ENCODE measurements at places on chromosomes 3 and 15.

- DNase-seq = no peak
Measured at GRCh38 chr15:92545996-92546395, 109.6 kb downstream of the FAM174B start.

DNA sequence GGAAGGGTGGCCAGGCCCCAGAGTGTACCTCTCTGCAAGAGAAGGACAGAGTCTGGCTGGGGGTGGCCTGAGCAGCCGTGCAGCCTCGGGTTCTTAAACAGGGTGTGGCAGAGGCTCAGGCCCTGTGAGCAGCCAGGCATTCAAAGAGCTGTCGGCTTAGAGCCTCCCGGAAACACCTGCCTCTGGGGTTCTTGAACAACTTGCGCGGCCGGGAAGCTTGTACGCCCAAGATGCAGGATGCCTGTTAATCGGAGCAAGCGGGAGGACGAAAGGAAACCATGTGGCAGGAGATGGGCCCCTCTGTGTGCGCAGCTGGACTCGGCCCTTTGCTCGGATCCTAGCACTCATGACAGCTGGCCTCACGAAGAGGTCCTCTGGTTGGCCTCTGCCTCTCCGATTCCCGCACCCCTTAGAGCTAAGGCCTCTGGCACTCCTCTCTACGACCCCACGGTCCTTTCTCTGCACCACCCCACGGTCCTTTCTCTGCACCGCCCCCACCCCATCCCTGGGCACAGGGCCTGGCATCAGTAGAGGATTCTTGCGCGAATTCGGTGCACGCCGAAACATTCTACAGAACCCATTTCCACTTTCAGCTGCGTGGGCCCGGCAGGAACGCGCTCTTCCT, 23.9 kb upstream of the TXNRD3 start:
- peak; percentile 77 for DNase-seq

DNA sequence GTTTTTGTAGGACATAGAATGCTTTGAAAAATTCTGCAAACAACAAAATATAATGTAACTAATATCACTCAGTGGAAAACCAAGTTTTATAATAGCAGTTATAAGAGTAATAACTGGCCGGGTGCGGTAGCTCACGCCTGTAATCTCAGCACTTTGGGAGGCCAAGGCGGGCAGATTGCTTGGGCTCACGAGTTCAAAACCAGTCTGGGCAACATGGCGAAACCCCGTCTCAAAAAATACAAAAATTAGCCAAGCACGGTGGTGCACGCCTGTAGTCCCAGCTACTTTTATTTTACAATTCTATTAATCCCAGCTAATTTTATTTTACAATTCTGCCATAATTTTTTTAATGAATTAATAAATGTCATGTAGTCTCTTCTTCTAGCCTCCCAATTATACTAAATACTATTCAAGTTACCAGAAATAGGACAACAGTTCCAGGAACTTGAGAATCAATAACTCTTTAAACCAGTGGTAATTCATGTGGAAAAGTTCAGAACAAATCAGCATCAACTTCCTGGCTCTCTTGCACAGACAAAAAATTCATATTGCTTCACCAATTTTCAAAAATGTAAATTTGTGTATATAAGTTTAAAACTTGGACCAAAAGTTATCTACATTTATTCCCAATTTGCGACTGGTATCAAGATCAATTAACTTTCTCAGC, 2.2 kb downstream of the DENND4A start:
- no peak for DNase-seq

- no peak for DNase-seq
Measured at GRCh38 chr3:101816215-101817149, 32.8 kb upstream of the NFKBIZ start.

DNA sequence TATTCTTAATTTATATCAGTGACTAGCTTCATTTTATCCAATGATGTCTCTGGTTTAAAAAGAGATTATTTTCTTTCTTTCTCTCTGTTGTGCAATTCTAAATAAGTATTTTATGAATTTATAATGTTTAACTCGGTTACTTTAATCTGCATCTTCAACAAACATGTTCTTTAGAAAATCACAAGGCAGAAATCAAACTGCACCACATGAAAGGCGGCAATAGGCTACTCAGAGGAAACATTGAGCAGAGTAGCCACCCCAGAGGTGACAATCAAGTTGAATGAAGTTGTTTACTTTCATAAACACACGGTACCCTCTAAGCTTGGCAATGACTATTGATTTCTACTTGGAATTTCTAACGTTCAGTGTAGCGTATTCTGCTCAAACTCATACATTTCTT, 677.8 kb upstream of the ROBO1 start:
- no peak for DNase-seq

GRCh38 chr3:158169091-158169491, 59.2 kb downstream of the RSRC1 start:
- no peak for DNase-seq

DNA sequence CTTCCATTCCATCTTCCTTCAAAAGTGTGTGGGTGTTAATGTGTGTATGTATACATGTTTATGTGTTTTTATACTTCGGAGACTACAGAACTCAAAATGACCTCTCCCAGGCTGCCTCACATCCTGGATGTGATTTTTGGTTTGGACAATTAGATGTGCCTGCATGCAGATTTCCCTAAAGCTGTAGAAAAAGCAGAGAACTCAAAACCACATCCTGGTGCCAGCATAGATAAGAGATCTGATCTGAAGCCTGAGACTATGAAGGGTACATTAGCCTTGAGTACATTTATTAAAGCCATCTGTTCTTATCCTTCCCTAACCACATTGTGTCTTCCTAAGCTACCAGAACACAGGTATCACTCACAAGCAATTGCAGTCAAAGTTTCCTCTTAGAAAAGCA, 319.4 kb upstream of the RASGRP1 start:
- DNase-seq = no peak

GRCh38 chr3:107268469-107268868, 108.8 kb upstream of the CCDC54 start:
- DNase-seq = no peak

GRCh38 chr3:65350801-65351476, 663.1 kb upstream of the ADAMTS9 start:
- DNase-seq = no peak

GRCh38 chr15:29058903-29059539, 173.2 kb downstream of the APBA2 start:
- DNase-seq = no peak

- DNase-seq = no peak
Measured at GRCh38 chr15:77557144-77557543, 75.6 kb downstream of the LINGO1 start.

DNA sequence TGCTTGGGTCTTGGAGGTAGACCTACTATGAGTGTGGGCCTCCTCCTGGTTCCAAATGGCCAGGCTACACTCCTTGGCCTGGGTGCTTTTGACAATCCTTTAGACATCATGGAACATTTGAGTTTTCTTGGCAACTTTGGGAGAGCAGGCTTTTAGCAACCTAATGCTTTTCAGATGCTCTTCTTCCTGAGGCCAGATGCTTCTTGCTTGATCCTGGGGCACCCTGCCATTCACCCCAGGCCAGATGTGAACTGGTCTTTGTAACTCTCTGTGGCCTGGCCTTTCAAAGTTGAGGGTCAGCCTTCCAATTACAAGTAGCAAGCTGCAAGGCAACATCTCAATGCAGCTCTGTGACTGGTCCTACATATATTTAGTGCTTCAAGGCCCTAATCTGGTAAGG, 40.5 kb downstream of the RTP1 start:
- DNase-seq = no peak

GRCh38 chr3:115624901-115625300, 1.6 kb downstream of the GAP43 start:
- no peak for DNase-seq

GRCh38 chr3:164470471-164470870, 607.8 kb downstream of the SI start:
- DNase-seq = no peak

- no peak for DNase-seq
Measured at GRCh38 chr3:196756732-196757131, 17.1 kb downstream of the PAK2 start.

DNA sequence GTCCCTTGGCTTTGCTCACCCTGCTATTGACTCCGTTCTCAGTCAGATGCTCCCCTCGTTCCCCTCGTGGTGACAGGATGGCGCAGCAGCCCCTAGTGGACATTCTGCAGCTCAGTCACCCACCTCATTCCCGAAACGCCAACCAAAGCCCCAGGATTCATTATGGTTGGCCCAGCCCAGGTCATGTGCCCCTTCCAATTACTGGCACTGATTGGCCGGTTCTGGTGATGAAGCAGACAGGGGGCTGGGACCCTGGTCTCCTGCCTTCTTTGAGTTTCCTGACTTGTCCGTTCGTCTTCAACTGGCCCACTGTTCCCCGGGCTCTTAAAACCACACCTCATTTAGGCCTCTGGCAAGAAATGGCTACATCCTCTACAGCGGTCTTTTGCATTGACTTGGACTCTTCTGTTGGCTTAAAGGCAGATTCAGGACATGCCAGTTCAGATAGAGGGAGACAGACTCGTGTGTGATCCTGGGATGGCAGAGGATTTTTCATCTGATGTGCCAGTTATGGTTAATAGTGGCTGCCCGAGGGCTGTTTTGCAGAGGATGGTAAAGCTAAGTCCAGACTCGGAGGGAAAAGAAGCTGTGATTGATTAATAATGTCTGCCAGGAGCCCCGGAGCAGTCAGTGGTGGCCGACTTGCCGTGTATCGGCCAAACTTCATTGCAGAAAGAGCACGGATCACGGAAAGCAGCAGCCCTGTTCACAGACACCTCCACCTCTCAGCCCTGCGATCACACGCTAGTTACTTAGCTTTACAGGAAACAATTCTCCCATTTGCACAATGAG, 37.8 kb downstream of the LSM3 start:
- peak; percentile 9 for DNase-seq

- no peak for DNase-seq
Measured at GRCh38 chr3:124823206-124823605, 64.0 kb downstream of the ITGB5 start.

GRCh38 chr3:88433568-88433967, 283.8 kb downstream of the C3orf38 start:
- DNase-seq = no peak

- DNase-seq = no peak
Measured at GRCh38 chr3:135889443-135889842, 76.1 kb upstream of the PPP2R3A start.

DNA sequence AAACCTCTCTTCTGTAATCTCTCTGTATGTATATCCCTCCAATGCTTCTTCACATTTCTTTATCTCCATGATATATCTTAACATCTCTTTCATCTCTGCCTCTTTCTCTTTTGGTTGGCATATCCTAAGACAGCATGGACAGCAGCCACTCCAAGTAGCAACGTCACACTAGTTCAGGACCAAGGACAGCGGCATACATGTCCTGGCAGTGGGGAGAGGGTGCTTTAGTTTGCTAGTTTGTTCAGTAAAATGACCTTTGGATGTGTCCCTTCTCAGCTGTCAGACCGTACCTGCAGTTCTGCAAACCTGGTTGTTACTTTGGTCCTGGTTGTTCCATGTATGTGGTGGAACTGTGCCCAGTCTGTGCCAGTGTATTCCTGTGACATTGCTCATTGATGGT, 225.6 kb upstream of the ROPN1 start:
- DNase-seq = no peak

DNA sequence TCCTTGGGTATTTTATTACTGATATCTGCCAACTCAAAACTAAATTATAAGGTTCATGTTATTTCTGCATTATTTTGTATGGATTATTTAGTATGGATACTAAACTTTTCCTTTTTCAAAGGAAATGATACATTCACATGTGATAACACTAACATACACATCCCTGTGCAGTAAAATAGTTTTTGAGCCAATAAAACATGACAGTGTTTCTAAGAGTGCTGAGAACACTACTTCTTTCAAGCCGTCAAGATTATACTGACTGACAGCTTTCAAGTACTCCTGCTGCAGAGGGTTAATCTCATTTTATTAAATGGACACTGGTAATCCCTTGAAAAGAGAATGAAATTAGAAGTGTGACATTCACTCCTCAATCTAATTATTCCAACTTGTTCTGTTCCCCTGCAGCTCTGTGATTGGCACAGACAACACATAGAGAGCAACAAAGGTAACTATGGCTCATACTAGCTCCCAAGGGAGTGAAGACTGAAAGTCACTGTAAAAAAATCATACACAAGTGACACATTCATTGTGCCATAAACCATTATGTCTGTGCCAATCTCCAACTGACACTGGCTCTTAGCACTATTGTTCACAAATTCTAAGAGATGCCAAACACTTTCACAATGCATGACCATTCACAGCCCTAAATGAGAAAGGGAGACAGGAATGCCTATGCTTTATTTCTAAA, 468.6 kb downstream of the SHQ1 start:
- peak; percentile 78 for DNase-seq

GRCh38 chr3:46353090-46353489, 821 bp upstream of the CCR2 start:
- no peak for DNase-seq

DNA sequence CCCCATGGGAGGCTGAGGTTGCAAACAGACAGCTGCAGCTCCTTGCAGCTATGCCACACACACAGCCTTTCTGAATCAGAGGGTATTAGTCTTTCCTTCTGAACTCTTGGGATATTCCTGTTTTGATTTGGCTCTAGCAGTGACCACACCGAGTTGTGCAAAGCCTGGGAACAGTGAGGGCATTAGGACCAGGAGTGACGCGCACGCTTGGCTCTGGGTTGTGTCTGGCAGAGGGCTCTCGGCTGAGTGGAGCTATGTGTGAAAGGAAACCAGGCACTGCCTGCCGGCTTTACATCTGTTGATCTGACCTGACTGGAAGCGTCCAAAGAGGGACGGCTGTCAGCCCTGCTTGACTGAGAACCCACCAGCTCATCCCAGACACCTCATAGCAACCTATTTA, at the start of gene GALNT15:
Gene GALNT15 (plus strand): TSS at position 292 of the 400 bp plus-strand sequence. CDS start 472 bp downstream, outside the sequence.
- DNase-seq = peak; percentile 20

GRCh38 chr3:61901986-61902385, 340.6 kb downstream of the PTPRG start:
- no peak for DNase-seq

GRCh38 chr3:115217678-115218451, 70.8 kb upstream of the ZBTB20 start:
- peak; percentile 27 for DNase-seq

DNA sequence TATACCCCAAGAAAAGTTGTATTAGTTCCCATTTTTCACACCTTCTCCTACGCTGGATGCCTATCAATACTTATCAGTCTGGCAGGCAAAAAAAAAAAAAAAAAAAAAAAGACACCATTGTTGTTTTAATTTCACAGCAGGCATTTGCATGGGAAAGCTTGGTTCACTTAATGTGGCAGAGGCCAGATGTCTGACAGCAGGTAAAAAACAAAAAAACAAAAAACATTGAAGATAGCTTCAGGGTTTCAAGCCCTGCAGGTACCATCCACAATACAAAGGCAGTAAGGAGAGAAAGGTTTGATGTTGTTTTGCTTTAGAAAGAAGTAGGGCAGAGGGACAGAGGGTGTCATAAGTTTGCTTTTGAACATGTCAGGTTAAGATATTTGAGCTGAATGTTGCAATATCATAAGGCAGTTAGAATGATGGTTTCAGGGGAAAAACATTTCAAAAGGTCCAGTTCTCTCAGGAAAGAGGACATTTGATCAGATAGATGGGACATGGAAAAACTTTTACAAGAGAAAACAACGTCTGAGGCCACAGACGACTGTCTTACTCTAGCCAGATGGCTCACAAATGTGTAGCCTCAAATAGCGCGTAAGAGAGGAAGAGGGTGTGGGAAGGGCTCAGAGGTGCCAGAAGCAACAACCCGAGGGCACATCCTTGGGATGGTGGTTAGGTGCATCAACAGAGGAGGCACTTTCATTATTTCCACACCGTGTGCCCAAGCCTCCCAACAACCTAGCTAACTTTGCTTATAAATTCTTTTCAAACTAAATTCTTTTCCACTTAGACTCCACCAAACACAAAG, 25.7 kb downstream of the PCOLCE2 start:
- peak; percentile 72 for DNase-seq

Measured in NCI-H524 (cell line).